GM23338 (cell line): ENCODE measurements at places on chromosomes 3 and 15. TPM values are rescaled to one million over a fixed set of nuclear protein-coding genes. Genes with fewer than 3 reads are reported as not detected.

Gene GOLGA8S
- total RNA-seq: not detected in 2 replicates

Gene THRB
- 3.2 and 8.0 TPM in 2 replicates for total RNA-seq

Gene P2RY1
- total RNA-seq: 54.6 and 59.8 TPM in 2 replicates

Gene BOC
- 3.0 and 4.1 TPM in 2 replicates for total RNA-seq

Gene MRAS
- 7.5 and 9.1 TPM in 2 replicates for total RNA-seq

Gene AQP9
- total RNA-seq: not detected in 2 replicates
